ENCODE measurements at places on chromosomes 7 and 10.

DNA sequence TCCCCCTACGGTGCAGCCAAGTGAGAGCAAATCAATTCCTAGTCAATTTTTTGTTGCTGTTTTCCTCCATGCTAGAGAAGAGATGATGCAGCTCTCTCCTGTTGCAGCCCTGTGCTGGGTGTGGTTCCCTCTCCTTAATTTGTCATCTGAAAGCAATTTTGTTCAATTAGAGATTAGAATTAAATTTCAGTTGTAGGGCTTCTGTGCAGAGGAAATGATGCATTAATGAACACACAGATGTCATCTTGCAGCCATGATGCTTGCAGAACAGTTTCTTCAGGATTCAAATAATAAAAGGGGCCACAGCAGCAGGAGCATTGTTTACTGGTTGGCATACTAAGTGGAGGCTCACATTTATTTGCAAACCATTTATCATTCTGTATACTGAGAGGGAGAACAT is 266.0 kb downstream of the AUTS2 start:
- no peak for DNase-seq

DNA sequence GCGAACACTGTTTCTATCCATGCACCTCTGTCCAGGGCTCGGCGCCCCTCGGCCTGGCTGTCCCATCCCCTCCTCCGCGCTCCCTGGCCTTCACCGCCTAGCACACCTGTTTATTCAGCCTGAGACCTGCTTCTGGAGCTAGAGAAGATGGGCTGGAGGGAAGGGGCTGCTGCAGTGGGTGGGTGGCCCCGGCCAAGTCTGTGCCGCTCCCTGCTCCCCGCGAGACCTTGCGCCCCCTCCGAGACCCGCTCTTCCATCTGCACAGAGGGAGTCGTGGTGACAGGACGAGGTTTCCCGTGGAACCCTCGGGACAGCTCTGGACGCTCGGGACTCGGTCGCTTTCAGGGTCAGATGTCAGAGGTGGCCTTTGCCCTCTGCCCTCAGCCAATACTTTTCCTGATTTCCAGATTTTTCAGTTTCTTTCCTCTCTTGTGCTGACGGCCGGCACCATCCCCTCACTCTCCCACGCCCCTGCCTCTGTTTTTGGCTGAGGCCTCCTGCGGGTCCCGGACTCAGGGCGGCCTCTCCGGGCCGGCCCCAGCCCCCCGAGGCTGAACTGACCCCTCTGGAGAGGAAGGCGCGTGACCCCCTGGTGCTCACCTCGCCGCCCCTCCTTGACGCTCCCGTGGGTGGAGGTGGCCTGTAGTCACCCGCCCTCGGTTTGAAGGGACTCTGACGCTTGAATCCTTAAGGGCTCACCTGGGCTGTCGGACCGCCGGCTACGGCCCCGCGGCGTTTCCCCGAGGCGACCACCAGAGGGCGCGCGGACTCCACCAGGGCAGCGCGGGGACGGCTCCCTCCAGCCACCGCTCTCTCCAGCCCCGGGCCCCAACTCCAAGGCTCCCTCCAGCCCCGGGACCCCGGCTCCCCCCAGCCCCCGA is 15.6 kb downstream of the SHH start:
- peak; percentile 69 for DNase-seq

GRCh38 chr7:80330434-80330833 is 181.4 kb downstream of the GNAT3 start:
- no peak for DNase-seq

DNA sequence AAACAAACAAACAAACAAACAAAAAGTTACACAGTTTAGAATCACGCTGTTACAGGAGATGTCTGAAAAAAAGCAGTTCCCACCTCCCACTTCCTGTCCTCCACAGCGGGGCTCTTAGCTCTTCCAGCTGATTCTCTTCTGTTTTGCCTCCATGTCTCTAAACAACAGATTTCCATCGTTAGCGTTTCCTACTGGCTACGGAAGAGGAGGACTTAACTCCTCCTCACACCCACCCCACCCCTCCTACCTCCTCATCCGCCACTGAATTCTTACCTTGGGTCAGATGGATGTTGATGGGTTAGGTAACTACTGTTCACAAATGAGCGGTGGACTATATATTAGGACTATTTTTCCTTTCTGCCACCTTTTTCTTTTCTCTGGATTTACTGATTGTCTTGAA is 36.8 kb upstream of the NUB1 start:
- DNase-seq = no peak

- no peak for DNase-seq
Measured at GRCh38 chr7:38862666-38863065, 46.3 kb downstream of the VPS41 start.

GRCh38 chr10:14815681-14816080 is 22.2 kb downstream of the CDNF start:
- DNase-seq = peak; percentile 7

GRCh38 chr7:55099066-55099820 is 80.4 kb downstream of the EGFR start:
- DNase-seq = no peak

- no peak for DNase-seq
Measured at GRCh38 chr7:129657363-129657762, 45.8 kb downstream of the NRF1 start.

Measured in activated CD8-positive, alpha-beta memory T cell treated with anti-CD3 and anti-CD28 coated beads, Interleukin-2, amount 10 ng/mL, durations not matched to agents 7 days and 5 days (primary cell).